ENCODE measurements at places on chromosomes 1 and 21. TPM values are rescaled to one million over a fixed set of nuclear protein-coding genes. Genes with fewer than 3 reads are reported as not detected.
A peak's percentile ranks its signal among the peaks of the same experiment; 100 is the strongest.

The SPATA45 gene
- not detected for total RNA-seq

The PLPP3 gene
- 0.22 TPM for total RNA-seq

DNA sequence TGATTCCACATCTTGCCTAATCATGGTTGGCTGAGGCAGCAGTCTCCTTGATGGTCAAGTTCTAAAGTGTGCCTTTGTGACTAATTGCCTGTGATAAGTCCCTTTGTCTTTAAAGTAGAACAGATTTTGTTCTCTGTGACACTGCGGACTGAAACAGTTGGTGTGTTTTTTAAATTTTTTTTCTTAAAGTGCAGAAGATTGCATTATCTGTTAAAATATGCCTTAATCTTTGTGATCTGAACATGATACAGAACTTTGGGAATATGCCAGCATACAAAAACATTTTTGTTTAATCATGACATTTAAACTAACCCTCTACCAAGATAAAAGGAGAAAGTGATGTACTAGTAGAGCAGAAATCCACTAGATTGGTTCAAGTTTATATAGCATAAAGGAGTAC, 1260.6 kb upstream of the ADGRL2 start:
- H3K36me3 ChIP-seq, result no peaks in the 10 kb centered on the region
- no peaks in the 10 kb centered on the region for H3K27me3 ChIP-seq
- no peak overlapping the region for H3K27ac ChIP-seq

- DNase-seq, result no peak
- H3K27ac ChIP-seq, result no peak overlapping the region
- H3K4me1 ChIP-seq, result no peaks in the 10 kb centered on the region
- no peaks in the 10 kb centered on the region for H3K27me3 ChIP-seq
Observed at GRCh38 chr21:18524097-18524880, 120.7 kb upstream of the TMPRSS15 start.

GRCh38 chr1:239575113-239575512, 188.7 kb downstream of the CHRM3 start:
- no peaks in the 10 kb centered on the region for H3K27me3 ChIP-seq
- H3K4me1 ChIP-seq, result no peaks in the 10 kb centered on the region
- H3K27ac ChIP-seq, result no peak overlapping the region
- no peak for DNase-seq
- no peak overlapping the region for H3K4me3 ChIP-seq
- no peaks in the 10 kb centered on the region for H3K36me3 ChIP-seq

DNA sequence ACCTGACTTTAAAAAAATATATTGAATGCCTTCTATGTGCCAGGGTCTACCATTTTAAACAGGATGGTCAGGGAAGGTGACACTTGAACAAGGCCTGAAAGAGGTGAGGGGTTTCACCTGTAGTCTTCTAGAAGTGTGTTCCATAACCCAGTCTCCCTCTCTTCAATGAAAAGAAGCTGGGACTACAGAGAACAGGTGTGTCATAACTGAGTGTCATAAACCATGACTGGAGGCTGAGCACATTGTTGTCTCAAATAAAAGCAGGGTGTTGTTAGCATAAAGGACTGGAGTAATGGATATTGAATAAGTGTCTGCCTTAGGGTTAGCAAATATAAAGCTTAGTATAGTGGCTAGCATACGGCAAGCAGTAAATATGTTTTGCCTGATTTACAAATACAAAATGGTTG, 65.4 kb downstream of the SYDE2 start:
- no peaks in the 10 kb centered on the region for H3K36me3 ChIP-seq
- no peaks in the 10 kb centered on the region for H3K4me1 ChIP-seq
- no peaks in the 10 kb centered on the region for H3K27me3 ChIP-seq
- no peak overlapping the region for H3K27ac ChIP-seq

DNA sequence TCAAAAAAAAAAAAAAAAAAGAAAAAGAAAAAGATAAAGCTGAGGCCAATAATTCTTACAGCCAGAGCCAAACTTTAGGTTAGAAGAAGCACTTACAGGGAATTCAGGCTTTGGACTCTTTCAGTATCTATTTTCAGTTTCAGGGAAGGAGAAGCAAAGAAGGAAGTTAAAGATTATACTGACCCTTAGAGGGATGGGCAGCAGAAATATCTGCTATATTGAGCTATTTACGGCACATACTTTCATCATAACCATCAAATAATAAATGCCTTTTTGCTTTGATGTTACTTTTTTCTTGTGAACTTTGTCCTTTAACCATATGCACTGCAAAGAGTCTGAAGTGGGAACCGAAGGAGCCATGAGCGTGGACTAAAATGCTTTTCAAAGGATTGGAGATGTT, 42.0 kb downstream of the TM2D1 start:
- no peak for DNase-seq
- no peak overlapping the region for H3K4me3 ChIP-seq
- H3K4me1 ChIP-seq, result no peaks in the 10 kb centered on the region
- H3K36me3 ChIP-seq, result peaks cover 8% of the 10 kb centered on the region

- H3K4me3 ChIP-seq, result no peak overlapping the region
- H3K36me3 ChIP-seq, result no peaks in the 10 kb centered on the region
- no peak overlapping the region for H3K27ac ChIP-seq
- H3K4me1 ChIP-seq, result peaks cover 5% of the 10 kb centered on the region
Observed at GRCh38 chr1:156390469-156391365, 21.7 kb downstream of the RHBG start.

DNA sequence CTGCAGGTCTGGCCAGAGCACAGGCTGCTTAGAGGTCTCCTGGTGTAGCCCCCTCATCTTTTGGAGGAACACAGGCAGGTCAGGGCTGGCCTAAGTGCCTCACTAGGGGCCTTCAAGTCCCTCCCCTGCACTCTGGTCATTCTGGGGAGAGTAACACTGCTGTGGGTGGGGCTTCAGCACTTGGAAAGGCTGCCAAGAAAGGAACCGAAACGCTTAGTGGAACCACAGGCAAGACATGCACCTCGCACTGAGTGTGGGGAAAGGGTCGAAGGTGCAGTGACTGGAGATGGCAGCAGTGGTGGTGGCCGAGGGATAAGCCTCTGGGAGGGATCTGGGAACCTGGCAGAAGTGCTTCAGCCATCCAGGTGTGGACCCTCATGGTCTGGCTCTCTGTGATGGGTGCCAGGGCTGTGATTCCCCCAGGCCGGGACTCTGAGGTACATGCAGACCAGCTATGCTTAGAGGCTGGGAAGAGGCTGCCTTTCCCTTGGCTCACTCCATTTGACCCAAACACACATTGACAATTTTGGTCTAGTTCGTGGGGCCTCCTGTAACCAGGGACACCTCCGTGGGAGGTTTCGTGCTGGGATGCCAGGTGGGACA, 182.9 kb upstream of the CSF3R start:
- H3K4me1 ChIP-seq, result no peaks in the 10 kb centered on the region
- H3K27ac ChIP-seq, result no peak overlapping the region
- H3K27me3 ChIP-seq, result no peaks in the 10 kb centered on the region
- H3K36me3 ChIP-seq, result no peaks in the 10 kb centered on the region
- H3K4me3 ChIP-seq, result no peak overlapping the region
- no peak for DNase-seq

GRCh38 chr1:111596499-111596898, 23.1 kb upstream of the RAP1A start:
- no peak overlapping the region for H3K4me3 ChIP-seq
- DNase-seq, result peak; percentile 44
- H3K36me3 ChIP-seq, result no peaks in the 10 kb centered on the region

GRCh38 chr1:236122176-236122575, 20.2 kb upstream of the GPR137B start:
- H3K36me3 ChIP-seq, result no peaks in the 10 kb centered on the region
- DNase-seq, result no peak
- H3K27ac ChIP-seq, result no peak overlapping the region

- no peaks in the 10 kb centered on the region for H3K36me3 ChIP-seq
- no peak for DNase-seq
- H3K27ac ChIP-seq, result no peak overlapping the region
Observed at GRCh38 chr1:100866041-100866900, 28.4 kb downstream of the EXTL2 start.

Measured in CD8-positive, alpha-beta memory T cell (primary cell).